ENCODE measurements at places on chromosomes 5 and 9.

- no peak for DNase-seq
These were observed 102.6 kb downstream of the RGS3 start for GRCh38 chr9:113566016-113566711.

- DNase-seq: no peak
These were observed 132.9 kb downstream of the BARX1 start for GRCh38 chr9:93822229-93822628.

DNA sequence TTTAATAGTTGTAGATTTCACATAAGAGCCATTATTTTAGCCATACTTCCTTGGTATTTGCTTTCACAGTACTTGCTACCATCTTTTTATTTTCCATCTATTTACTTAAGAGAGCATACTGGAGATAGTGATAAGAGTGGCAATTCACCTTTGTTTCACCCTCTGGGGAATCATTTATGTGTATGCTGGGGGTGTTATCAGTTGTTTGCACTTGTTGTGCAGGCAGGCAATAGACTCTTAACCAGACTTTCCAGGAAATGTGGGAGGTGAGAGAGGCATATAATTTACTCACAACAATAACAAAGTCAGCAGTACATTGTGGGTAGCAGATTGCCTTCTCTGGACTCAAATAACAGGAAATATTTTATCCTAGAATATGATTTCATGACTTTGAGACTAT, 1018.3 kb downstream of the CDH12 start:
- DNase-seq: no peak

- no peak for DNase-seq
These were observed 102.4 kb upstream of the PCSK5 start for GRCh38 chr9:75788006-75788634.

DNA sequence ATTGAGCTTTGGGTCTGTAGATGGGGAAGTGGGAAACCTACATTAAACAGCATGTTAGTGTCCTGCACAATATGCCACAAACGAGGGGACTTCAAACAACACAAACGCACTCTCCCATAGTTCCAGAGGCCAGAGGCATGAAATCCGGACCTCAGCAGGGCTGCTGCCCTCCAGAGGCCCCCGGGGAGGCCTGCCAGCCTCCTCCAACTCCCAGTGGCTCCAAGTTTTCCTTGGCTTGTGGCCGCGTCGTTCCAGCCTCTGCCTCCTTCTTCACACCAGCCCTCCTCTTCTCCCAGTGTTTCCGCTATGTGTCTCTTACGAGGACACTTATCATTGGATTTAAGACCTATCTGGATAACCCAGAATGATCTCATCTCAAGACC, 13.3 kb upstream of the COL5A1 start:
- DNase-seq: no peak

- DNase-seq: no peak
These were observed 2.4 kb upstream of the VCP start for GRCh38 chr9:35074791-35075190.

DNA sequence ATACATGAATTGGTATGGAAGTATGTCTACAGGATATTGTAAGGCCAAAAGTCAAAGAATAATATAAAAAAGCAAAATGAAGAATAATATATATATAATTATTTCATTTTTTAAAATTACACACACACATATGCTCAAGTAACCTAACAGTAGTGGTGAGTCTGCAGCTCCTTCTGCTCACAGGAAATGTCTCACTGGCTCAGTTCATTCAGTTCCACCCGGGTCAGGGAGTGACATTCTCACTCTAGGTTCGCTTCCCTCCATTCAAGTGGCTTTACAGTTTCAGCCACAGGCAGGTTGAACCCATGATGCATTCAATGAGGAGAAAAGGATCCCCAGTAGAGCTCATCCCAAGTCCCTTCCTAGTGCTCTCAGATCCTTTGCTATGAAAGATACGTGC, 90.8 kb downstream of the SUSD1 start:
- DNase-seq: no peak

DNA sequence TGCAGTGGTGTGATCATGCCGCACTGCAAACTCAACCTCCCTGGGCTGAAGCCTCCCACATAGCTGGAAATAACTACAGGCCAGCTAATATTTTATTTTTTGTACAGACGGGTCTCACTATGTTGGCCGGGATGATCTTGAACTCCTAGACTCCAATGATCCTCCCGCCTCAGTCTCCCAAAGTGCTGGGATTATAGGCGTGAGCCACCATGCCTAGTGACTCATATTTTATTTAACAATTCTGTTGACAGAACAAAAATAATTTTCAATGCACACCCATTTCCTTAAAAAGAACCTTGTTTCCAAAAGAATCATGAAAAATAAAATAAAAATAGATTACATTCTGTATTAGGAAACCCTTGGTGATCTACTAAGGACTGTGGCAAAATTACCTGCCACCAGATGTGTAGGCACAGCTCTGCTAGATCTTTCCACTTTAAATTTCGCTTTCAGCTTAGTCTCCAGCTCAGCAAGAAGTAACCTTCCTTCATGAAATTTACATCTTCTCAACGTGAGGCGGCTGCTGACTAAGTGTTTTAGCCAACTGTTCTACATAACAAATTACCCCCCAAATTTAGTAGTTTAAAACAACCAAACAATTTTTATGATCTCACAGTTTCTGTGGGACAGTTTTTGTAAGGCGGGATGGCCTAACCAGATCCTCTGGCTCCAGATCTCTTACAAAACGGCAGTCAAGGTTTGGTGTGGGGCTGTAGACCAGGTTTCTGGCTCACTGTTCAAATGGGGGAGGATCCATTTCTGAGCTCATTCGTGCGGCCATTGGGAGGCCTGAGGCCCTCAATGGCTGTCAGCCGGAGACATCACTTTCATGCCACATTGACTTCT, 32.6 kb upstream of the GOLPH3 start:
- no peak for DNase-seq

DNA sequence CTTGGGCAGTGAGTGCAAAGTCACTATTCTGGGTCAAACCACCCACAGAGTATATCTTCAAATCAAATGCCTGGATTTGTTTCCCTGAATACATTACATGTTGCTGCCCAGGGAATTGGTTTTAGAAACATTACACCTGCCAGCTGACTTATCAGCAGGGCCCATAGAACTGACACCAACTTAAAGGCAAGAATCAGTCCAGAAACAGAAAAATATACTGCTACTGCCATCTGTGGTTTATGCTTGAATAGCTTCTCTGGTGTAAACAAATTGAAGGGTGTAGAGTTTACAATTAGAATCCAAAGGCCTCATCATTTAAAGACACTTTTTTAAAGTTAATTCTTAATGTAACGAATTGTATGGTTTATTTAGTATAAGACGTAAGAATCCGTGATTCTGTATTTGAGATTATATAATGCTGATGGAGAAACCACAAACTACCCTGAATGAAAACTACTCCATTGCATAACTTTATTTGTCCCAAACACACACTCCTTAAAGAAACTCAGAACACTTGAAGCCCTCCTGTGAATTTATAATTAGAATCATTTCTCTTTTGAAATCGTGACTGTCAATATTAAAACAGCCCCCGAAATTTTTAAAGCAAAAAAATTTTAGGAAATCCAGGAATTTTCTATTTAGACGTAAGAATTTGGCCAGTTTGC, 6.2 kb downstream of the NR6A1 start:
- DNase-seq: no peak

DNA sequence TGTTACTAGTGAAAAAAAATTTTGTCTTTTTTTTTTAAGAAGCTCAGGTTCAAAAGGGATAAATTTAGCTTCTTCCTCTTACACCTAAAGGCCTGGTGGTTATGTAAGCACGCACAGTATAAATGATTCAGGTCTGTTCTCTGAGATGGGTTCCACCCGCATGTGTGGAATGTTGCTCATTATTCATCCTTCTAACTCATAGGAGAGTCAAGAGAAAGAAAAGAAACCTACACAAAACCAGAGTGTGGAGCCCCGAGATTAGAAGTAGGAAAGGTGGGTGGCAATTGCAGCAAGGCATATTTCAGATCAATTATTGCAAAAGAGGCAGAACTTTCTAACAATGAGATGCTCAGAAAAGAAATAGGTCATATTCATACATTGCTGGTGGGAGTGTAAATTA, 13.5 kb downstream of the PLAC8L1 start:
- DNase-seq: no peak

GRCh38 chr9:21450733-21451394, 10.6 kb downstream of the IFNA1 start:
- DNase-seq: peak; percentile 52

DNA sequence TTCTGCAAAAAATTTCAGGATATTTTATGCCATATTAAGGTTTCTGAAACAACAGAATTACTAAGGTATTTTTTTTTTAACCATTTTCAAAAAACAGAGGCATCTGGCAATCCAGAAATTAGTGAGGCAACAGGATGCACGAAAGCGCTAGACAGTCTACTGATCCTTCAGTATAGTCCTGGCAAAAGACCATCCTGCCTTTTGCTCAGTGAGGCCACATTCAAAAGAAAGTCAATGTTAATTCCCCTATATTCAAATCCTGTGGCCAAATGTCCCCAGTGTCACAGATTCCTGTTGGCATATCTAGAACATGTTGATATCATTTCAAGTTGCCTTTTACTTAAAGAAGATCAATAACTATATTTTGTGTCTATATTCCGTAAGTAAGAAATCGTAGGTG, 13.1 kb upstream of the NFIB start:
- no peak for DNase-seq

- peak; percentile 3 for DNase-seq
These were observed 32.6 kb upstream of the PLAC8L1 start for GRCh38 chr5:146137967-146138403.

GRCh38 chr5:59790376-59790775, 103.2 kb downstream of the PDE4D start:
- DNase-seq: no peak

DNA sequence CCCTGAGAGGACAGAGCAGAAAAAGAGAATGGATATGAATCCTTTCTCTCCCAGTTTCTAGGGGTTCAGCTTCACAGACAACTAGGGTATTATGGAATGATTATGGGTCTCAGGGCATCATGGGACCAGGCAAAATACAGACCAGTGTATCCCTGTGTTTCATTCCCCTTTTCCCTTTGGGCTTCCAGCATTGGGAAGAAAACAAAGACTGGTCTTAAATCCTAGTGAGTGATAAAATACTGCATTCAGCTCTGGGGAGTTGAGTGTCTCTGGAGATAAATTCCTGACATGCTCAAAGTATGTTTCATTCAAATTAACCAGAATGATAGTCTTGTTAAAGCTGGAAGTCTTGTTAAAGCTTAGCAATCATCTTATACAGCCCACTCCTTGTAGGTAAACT, 2.4 kb upstream of the POU4F3 start:
- DNase-seq: peak; percentile 1

DNA sequence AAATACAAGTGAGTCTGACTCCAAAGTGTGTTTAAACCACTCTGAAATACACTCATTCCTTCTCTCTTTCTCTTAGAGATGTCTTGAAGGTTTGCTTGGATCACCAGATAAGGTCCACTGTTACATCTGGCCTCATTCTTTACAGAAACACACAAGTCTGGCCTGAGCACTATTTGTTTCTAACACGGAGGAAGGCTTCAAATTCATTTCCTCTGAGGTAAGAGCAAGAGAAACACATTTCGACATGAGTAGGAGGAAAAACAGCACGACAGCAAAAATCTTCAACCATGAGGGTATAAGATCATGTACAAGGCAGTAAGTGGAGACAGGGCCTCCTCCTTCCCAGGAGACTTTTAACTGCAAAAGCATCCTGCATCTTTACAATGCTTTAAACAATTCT, 8.0 kb downstream of the SIL1 start:
- DNase-seq: peak; percentile 50

GRCh38 chr9:121324316-121324715, 45.7 kb downstream of the STOM start:
- no peak for DNase-seq

DNA sequence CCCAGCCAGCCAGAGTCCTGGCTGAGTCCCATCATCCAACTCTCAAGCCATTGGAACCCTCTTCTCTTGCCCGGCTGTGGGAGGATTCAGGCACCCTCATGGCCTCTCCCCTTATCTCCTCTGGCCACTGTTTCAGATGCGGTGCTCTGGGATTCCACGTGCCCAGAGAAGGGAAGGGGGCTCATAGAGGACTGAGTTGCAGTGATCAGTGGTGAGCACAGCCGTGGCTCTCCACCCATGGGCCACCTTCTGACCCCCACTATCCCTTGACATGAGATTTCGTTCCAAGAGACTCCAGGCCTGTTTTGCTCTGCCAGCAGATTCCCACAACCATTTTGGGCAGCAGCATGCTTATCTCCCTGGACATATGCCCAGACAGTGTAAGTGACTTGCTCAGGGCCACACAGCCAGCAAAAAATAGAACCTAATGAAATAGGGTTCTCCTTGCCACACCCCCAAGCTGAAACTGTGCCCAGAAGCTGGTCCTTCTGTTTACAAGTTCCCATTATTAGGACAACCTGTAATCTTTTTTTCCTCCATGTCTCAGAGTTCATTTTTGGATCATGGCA, 2.7 kb downstream of the GPX3 start:
- DNase-seq: no peak

DNA sequence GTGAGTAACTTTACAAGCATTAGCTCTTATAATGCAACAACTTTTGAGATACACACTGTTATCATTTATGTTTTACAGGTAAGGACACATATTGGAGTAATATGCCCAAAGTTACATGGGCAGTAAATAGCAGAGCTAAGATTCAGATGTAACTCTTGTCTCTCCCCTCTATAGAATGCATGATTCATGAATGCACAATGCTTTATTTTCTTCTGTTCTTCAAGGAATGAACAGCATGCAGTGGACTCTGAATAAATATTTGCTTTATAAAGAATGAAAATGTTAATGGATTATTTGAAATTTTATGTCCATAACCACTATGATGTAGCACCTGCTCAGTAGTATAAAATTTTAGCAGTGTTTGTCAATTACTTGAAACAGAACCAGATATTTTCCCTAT, 629.5 kb downstream of the KCTD16 start:
- DNase-seq: no peak
